Occipital lobe (tissue), 3 donors: ENCODE measurements at places on chromosomes 4 and X. TPM values are rescaled to one million over a fixed set of nuclear protein-coding genes. Genes with fewer than 3 reads are reported as not detected.
A peak's percentile ranks its signal among the peaks of the same experiment; 100 is the strongest.

GRCh38 chr4:124790471-124790870 lies 77.9 kb upstream of the ANKRD50 start:
- DNase-seq = no peak

DNA sequence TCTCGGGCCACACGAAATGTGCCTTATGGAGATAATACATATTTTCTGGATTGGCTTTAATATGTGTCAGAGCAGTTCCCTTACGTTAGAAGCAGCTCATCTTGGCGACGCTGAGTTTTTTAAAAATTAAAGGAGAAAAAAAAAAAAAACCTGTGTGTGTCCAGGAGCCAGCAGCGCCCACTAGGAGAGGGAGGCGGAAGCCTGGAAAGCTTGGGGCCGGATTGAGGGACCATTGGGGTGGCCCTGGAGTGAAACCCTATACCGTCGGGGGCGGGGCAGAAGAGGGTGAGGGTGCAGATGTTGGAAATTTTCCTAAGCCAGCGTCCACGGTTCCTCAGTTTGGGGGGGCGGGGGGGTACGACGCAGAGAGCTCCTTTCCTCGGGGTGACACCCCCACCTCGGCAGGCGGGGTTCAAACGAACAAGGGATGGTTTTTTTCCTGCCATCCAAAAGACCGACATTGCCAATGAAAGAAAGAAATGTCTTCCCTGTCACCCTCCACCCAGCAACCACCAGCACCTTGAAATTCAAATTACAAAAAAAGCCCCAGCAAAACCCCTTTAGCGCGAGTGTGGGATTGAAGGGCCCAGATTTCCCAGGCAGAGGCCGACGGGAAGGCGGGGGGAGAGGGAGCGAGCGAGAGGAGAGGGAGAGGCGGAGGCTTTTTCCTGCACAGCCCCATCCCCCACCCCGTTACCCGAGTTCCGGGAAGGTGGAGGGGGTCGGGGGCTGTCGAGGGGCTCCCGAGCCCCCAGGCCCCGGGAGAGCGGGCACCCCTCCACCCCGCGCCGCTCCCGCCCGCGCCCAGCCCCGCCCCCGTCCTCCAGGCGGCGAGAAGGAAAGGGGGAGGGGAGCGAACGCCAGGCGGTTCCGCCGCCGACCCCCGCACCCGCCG lies 859 bp downstream of the SMARCA1 start:
- peak; percentile 11 for DNase-seq

DNA sequence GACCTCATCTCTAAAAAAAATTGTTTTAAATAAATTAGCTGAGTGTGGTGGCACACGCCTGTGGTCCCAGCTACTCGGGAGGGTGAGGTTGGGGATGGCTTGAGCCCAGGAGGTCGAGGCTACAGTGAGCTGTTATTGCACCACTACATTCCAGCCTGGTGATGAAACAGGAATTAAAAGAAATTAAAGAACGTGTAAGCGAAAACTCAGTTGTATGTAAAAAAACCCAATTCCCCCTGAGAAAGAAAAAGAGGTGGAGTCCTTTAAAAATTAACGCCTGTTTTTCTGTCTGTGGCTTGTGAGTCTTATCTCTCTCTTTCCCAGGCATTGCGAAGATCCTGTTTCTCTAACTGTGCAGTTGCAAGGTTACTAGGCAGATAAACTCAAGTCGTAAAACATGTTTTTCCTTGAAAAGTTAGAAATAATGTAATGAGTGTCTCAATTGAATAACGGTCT lies 22.1 kb downstream of the EPGN start:
- DNase-seq = no peak

TRPC3 gene
- 9.7 TPM for total RNA-seq

NLRP2B gene
- total RNA-seq = 0.16 TPM
